Testis (tissue), 5 donors: ENCODE measurements at places on chromosomes 2 and 18. TPM values are rescaled to one million over a fixed set of nuclear protein-coding genes. Genes with fewer than 3 reads are reported as not detected.

HRH4 gene
- total RNA-seq = 0.37 TPM

TMEM150A gene
- 33.1 TPM for total RNA-seq

C2orf66 gene
- not detected for total RNA-seq

FOXI3 gene
- total RNA-seq = 2.3 TPM

DNA sequence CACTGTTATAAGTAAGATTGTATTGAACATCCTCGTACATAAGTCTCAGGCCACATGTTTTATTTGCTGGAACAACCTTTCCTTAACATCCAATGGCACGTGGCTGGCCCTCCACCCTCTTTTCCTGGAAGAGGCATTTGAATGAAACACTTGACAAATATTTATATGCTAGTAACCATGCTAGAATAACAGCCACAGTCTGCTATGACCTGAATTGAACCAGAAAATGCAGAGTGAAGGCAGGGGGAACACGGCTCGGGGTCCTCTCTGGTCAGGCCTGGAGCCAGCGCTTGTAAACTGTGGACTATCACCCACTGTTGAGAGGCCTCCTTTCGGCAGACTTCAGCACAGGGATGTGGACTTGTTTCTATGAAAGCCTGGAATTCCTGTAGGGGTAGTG lies 198.2 kb upstream of the COPS8 start:
- no peak for DNase-seq

GNLY gene
- total RNA-seq = 2.6 TPM

GPN1 gene
- 29.3 TPM for total RNA-seq

DNA sequence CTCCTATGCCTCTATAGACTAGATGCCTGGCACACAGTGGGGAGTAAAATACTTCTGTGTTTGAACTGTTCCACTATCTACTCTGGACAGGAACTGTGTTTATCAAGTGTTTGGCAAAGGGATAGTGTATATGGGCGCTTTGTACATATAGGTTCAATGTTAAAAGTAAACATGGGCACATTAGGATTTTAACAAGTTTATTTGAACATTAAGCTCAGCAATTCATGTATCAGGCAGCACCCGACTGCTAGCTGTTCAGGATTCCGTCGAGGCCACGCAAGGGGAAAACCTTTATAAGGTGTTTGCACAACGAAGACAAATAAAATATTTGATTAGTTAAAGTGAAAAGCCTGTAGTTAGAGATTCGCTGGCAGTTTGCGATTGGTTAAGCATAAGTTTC lies 43.4 kb upstream of the ROCK2 start:
- no peak for DNase-seq

AQP12B gene
- total RNA-seq = not detected

GRCh38 chr2:165008730-165009315 lies 53.5 kb upstream of the SLC38A11 start:
- no peak for DNase-seq

DNA sequence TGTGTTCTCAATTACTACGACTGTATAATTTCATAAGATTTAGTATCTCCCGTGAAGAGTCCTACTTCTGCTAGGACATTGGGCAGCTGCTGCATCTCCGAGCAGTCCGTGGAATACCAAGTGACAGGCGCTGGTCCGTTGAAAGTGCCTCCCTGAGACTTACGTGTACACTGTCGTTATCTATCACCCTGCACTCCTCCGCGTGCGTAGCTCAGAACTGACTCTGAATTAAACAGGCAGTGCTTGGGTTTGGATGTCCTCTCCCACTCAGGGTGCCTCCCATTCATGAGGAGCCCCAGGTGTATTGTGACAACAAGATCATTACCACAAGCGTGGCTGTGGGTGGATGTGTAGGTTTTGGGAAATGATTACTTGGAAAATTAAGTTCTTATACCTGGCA lies 148.4 kb downstream of the SH3RF3 start:
- DNase-seq = peak; percentile 31

DNA sequence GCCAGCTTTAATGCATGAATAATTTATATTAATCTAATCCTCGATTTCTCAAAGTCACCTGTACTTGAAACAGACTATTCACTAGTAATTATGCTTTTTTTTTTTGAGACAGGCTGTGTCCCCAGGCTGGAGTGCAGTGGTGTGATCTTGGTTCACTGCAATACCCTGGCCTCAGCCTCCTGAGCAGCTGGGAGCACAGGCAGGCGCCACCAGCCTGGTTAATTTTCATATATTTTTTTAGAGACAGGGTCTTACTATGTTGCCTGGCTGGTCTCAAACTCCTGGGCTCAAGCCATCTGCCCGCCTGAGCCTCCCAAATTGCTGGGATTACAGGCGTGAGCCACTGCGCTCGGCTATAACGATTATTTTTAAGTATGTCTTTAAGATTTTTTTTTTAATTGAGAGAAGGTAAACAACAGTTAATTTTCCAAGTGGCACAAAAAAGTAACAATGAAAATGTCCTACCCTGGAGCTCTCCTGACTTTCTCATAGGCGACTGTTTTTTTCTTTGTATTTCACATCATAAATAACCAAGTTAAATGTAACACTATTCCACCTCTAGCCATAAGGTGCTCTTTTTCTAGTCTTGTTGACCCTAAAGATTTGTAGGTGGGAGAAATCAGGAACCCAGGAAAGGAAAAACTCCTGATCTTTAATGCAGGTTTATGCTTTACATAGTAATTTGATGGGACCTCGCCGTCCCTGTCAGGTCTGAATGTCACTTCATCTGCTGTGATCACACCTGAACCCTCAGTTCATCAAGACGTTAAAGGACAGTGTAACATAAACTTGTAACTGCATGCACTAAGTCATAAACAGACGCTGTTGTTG lies 1.3 kb upstream of the ANKRD12 start:
- no peak for DNase-seq

GRCh38 chr2:149004836-149005235 lies 33.7 kb upstream of the LYPD6B start:
- no peak for DNase-seq

DNA sequence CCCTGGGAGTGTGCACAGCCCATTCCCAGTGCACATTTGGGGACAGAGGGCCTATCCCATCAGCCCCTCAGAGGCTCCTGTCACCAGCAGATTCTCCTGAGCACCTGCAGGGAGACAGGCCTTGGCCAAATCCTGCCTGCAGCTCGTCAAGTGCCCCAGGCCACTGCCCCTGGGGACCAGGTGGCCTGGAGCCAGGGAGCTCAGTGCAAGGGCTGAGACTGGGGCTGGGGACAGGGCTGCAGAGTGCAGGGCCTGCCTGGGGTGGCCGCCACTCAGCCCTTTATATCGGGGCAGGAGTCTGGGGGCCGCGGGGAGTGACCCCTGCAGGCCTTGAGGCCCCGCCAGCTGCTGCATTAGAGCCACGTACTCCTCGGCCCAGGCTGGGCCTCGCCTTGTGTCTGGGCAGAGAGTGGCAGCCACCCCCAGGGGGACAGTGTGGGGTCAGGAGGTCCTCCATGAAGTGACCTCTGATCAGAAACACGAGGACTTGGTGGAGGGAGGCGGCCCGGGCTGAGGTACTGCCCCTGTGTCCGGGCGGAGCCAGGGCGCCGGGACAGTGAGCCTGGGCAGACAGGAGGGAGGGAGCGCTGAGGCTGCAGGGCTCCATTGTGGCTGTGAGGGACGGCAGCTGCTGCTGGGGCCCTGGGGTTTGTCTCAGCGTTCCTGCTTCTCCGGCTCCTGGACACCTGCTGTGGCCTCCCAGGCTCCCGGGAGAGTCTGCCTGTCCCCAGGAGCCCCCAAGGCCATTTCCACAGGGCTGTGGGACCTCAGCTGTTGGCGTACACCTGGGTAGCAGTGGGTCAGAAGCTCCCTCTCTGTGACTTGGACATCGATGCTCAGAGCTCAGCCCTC lies 24.2 kb downstream of the GPC1 start:
- DNase-seq = peak; percentile 20

DNA sequence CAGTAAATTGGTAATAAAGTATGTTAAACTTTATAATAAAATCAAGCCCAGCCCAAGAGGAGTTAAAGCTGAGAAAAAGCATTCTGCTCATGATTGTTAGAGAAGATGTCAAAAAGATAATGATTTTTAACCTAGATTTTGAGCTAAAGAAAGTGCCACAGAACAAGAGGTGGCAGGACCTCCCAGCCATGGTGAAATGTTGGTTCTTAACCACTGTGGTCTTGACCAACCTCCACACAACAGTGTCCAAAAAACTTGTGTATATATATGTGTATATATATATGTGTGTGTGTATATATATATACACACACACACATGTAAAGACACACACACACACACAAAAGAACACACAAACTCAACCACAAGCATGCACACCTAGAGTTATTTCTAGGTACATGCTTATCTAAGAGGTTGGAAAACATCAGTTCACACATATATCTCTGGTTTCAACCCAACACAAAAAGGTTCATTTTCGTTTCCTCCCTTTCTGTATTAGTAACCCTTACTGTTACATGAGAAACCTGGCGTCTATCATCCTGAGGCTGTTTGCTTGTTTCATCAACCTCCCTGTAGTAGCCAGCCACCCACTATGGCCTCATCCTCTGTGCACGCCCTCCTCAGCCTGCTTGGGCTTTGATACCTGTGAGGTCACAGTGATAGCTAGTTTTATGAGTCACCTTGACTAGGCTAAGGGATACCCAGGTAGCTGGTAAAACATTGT lies 631.8 kb upstream of the ID2 start:
- DNase-seq = no peak

GRCh38 chr2:58407487-58407886 lies 166.4 kb upstream of the FANCL start:
- no peak for DNase-seq

SERPINB13 gene
- total RNA-seq = not detected

DNA sequence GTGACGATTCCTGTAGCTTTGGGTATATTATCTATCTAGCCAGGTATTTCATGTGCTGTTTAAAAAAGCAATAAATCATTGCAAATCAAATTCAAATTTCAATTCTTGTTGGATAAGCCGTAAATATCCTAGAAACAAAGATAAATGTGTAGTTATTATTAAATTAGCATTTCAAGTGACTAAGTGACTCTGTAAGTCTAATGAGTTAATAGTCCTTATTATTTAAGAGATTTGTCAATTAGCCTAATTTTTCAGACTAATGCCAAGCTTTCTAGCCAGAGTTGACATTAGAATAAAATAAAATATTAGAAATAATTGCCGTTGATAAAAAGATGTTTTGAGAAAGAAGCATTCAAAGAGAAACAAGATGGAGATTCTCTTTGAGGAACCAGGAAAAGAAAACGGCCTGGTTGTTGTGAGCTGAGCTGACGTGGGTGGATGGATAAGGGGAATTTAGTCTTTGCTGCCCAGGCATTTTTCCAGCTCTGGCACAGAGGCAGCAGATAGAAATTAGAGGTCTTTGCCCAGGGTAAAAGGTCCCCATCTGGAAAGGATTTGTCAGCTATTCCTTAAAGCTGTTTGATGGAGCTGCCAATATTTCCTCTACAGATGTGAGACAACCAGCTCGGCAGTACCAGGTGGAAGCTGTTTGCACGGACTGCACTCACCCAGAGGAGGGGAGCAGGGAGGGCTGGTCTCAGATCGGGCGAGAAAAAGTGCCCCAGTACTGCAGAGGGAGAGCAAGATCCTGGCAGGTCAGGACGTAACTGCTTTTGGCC lies 117.3 kb upstream of the SEC11C start:
- no peak for DNase-seq

CCDC68 gene
- total RNA-seq = 35.7 TPM

- no peak for DNase-seq
Observed at GRCh38 chr2:188515918-188516317, 224.2 kb downstream of the GULP1 start.
